ENCODE measurements at places on chromosomes 6 and 20.

GRCh38 chr6:75284632-75285282 lies at the start of gene TMEM30A:
TMEM30A (minus strand) TSS chr6:75284792; CDS start chr6:75284638, 154 bp downstream.
- DNase-seq, result peak; percentile 94

GRCh38 chr6:133546098-133546497 lies 304.9 kb downstream of the EYA4 start:
- DNase-seq, result no peak

- no peak for DNase-seq
Observed at GRCh38 chr6:8432614-8433013, 2.7 kb downstream of the SLC35B3 start.

GRCh38 chr6:150413781-150414281 lies 45.0 kb downstream of the IYD start:
- DNase-seq, result no peak

Measured in activated CD4-positive, alpha-beta T cell treated with anti-CD3 and anti-CD28 coated beads, Interleukin-2, amount 50 U/mL, for 48 hours (primary cell).